ENCODE measurements at places on chromosomes 3 and 15.

GRCh38 chr3:184242297-184242685, 6.5 kb downstream of the ALG3 start:
- DNase-seq: no peak

DNA sequence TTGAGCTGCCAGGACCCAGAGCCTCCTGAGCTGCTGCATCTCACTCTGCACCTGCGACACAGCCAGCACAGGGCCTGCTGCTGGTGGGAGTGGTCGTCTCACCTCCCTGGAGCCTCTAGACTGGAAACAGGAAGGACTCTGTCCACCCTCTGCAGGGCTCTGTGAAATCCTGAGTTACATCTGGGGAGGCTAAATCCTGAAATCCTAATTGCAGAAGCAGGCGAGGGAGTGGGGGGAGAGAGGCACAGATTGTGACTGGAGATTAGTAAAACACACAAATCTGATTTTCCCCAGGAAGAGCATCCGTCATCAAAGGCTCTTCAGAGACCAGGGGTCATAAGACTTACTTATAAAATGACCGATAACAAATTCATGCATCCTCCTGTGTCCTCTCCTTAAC, 31.6 kb upstream of the GABRG3 start:
- DNase-seq: no peak

DNA sequence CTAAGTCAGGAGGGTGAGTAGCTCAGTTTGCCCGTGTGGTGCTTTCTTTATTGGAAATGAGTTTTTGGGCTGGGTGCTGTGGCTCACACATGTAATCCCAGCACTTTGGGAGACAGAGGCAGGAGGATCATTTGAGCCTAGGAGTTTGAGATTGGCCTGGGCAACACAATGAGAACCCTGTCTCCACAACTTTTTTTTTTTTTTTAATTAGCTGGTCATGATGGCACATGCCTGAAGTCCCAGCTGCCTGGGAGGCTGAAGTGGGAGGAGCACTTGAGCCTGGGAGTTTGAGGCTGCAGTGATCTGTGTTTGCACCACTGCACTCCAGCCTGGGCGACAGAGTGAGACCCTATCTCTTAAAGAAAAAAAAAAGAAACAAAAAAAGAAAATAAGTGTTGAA, 174.9 kb downstream of the NSMCE3 start:
- no peak for DNase-seq

- DNase-seq: no peak
Observed at GRCh38 chr3:14826069-14826468, 7.3 kb downstream of the FGD5 start.

- DNase-seq: peak; percentile 76
Observed at GRCh38 chr3:106299300-106300098, 430.7 kb upstream of the CBLB start.

GRCh38 chr3:98564282-98565005, 29.0 kb downstream of the CPOX start:
- DNase-seq: no peak

- no peak for DNase-seq
Observed at GRCh38 chr3:177431525-177432176, 234.4 kb upstream of the TBL1XR1 start.

DNA sequence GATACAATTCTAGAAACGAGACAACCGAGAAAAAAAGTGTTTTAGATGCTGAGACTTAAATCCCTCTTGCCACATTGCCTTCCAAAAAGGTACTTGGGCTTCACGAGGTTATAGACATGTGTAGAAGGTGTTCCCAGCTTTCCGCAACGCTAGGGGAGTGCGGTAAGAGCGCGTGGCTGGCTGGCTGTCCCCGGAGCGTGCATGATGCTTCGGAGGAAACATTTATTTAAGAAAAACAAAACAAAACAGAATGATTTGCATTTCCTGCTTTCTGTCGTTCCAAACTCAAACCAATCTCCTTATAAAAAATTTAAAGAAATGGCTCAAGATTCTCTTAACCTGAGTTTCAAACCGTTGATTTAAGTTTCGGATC, 841 bp downstream of the SLC6A20 start:
- peak; percentile 26 for DNase-seq

GRCh38 chr15:39575180-39575579, 5.7 kb upstream of the THBS1 start:
- no peak for DNase-seq

DNA sequence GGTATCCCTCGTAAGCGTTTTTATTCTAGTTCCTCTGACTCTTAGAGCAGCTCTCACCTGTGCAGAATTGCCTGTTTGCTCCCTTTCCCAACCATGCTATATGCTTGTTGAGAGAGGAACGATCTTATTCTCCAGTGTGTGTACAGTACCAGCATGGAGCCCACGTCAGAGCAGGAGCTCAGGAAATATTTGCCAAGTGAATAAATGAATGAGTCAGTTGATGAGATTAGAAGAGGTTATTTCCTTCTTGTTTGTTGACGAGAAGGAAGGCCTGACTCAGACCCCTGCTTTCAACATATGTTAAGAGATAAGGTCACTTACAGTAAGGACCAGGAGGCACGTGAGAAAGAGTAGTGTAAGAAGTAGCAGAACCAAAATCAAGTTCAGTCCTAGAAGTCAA, 106.3 kb upstream of the ABHD17C start:
- peak; percentile 94 for DNase-seq

Data from foreskin fibroblast (primary cell).